ENCODE measurements at places on chromosomes 16 and 17.

- peak; percentile 74 for DNase-seq
Observed at GRCh38 chr17:82065638-82066303, at the start of gene DUS1L. DUS1L (minus strand) TSS chr17:82065804; CDS start chr17:82065059, 745 bp downstream.

DNA sequence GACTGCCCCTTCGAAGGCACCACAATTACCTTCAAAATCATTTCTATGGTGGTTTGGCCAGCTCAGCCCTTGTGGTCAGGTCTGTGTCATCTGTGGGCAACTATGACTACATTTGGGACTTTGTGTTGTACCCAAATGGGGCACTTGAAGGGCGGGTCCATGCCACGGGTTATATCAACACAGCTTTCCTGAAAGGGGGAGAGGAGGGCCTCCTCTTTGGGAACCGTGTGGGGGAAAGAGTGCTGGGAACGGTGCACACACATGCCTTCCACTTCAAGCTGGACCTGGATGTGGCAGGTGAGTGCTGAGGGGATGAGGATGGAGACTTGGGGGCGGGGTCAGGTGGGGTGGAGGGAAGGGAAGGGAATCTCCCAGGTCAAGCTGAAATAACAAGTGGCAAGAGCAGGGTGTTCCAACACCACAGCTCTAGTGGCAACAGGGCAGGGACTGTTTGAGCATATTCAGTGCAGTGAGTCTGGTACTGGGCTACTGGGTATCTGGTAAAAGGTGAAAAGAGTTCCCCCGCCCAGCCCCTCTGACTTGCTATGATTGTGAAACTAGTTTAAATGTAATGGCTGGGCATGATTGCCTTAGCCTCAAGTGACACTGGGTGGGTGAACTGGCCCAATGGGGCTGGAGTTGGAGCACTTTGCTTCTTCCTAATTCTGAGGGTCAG is 1.7 kb downstream of the AOC2 start:
- DNase-seq: no peak

DNA sequence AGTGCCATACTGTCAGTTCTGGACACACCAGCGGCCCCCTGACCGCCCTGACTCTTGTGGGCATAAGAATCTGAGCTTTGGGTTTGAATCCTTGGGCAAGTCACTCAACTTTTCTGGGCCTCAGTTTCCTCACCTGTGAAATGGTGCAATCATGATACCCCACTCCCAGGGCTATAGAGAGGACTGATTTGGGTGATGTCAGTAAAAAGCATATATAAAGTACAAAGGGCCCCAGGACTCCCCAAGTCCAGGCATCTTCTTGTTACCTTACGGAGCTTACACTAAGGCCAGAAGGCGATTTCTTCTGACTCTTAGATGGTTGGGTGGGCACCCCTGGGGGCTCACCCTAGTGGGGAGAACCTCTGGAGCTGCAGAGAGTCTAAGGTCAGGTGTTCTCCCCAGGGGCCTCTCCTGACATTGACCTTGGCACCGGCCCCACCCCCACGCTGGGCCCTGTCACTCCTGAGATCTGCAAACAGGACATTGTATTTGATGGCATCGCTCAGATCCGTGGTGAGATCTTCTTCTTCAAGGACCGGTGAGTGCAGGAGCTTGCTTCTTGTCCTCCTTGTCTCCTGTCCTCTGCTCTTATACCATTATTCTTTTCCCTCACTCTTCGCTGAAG is 13.9 kb downstream of the MMP2 start:
- no peak for DNase-seq

DNA sequence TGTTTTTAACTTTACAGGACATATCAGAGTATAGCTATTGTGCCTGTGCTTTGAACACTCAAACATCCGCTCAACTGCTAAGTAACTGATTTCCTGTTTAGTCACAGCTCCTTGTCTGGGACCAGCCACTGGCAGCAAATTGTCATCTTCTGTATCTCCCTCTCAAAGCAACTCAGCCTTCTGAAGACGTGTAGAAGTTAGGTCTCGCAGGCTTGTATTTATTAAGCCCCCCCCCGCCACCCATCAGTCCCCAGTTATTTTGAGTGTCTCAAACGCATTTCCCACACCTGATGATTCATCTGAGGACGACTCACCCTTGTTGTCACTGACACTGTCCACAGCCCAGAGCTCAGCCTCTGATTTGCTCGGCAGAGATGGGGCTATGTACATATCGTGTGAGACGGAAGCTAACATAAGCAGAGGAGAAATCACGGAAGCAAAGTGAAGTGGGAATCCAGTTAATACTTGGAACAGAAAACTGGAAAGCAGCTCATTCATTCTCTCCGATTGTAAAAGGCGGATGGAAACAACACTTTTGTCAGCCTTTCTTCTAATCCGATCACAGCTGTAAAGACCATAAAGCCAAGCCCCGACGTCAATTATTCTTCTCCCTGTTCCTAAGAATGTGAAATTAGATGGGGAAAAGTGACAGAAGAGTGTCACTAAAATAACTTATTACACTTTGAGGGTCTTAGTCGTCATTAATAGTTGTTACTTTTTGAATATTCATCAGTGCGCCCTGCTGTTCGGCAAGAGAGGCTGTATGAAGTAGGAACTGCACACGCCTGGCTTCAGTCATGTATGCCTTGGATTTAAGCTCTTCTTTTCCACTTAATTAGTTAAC is 64.2 kb downstream of the PITPNC1 start:
- no peak for DNase-seq

DNA sequence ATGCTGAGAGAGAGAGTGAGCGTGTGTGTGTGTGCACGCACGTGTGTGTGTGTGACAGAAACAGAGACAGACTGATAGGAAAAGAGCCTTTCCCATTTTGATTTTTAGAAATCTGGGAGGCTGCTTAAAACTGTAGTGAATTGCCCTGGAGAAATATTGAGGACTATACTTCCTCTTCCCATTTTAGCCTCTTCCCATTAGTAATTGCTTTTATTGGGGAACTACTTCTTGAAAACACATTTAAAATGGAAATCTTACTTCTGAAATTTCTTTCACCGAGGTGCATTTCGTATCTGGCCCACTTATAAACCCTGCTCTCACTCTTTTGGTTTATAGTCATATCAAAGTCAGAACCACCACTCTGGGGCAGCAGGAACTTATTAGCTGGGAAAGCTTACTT is 47.1 kb downstream of the NUP93 start:
- DNase-seq: no peak
